ENCODE measurements at places on chromosomes 2 and 18.
A peak's percentile ranks its signal among the peaks of the same experiment; 100 is the strongest.

DNA sequence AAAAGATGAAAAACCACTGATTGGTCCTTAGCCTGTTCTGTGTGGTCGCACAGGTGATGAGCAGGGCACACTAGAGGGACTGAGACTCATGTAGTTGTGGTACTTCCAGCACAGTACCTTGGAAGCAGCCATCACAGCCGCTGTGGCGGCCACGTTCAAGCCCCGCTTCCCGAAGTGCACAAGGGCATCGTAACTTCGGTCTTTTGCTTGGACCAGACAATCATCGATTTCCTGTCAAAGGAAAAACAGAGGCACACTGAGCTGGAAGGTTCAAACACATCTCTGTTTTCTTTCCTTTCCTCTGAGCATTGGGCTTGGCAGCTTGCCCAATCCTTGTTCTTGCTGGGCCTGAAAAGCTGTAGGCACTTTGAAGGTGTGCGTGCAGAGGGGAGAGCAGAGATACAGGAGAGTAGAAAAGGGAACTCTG, 52.6 kb downstream of the MRPL35 start:
- no peak for DNase-seq

- peak; percentile 50 for DNase-seq
Observed at GRCh38 chr18:49521216-49521835, 34.3 kb upstream of the C18orf32 start.

- no peak for DNase-seq
Observed at GRCh38 chr18:32368991-32369390, 101.7 kb downstream of the GAREM1 start.

GRCh38 chr2:111519071-111519470, 364.9 kb downstream of the ANAPC1 start:
- no peak for DNase-seq

DNA sequence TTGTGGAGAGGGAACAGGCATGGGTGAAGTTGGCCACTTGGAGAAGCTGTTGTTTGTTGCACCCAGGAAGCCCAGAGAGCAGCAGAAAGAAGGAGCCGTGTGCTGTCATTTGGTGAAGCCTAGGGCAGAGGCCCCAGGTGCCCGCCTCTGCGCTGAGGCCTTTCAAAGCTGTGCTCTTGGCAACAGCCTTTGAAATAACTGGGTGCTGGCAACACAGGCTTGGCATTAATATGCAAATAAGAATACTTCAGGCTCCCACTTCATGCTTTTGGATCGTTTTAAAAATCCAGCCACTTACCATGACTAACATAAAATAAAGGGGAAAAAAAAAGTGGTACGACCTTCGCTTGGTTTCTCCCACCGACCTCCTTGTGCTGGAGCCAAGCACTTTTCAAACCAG, 41.1 kb downstream of the DHRS9 start:
- DNase-seq = no peak

- no peak for DNase-seq
Observed at GRCh38 chr2:164593541-164593940, 27.7 kb downstream of the GRB14 start.

- no peak for DNase-seq
Observed at GRCh38 chr2:15913146-15913545, 27.2 kb upstream of the MYCN start.

DNA sequence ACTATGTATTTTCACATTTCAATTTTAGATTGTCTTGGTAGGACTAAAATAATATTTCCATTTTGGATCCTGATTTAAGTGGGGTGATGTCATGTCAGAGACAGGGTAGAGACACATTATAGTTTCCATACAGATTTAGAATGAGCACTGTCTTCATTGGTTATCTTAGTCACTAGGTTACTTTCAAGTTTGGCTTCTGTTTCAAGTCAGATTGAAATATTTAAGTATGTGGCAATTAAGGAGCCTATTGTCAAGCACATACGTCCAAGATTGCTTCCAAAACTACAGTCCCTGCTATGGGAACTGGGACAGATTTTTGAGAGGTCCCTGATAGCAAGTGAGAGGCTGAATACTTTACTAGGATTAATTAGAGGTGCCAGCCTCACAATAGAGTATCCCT, 89.2 kb upstream of the FAM117B start:
- DNase-seq = no peak

DNA sequence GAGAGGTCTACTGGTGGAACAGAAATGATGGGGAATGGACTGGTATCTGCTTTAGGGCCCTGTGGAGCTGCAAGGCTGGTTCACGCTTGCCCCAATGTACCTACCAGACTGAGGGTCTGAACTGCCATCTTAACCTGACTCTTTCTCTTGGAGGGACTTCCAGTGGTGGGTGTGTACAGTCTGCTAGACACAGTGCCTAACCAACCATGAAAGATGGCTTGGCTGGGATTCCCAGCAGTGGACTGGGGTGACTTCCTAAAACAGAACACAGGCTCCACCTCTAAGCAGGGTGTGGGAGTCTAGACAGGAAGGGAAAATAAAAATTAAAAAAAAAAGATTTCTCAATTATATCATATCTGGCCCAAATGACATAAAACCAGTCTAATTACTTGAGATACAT, 25.5 kb upstream of the MYO3B start:
- DNase-seq = no peak
